ENCODE measurements at places on chromosomes 2 and 18. TPM values are rescaled to one million over a fixed set of nuclear protein-coding genes. Genes with fewer than 3 reads are reported as not detected.

The LYG1 gene
- 0.20 TPM for total RNA-seq

GRCh38 chr2:137231628-137232027 is 466.3 kb downstream of the THSD7B start:
- no peak for ATAC-seq

DNA sequence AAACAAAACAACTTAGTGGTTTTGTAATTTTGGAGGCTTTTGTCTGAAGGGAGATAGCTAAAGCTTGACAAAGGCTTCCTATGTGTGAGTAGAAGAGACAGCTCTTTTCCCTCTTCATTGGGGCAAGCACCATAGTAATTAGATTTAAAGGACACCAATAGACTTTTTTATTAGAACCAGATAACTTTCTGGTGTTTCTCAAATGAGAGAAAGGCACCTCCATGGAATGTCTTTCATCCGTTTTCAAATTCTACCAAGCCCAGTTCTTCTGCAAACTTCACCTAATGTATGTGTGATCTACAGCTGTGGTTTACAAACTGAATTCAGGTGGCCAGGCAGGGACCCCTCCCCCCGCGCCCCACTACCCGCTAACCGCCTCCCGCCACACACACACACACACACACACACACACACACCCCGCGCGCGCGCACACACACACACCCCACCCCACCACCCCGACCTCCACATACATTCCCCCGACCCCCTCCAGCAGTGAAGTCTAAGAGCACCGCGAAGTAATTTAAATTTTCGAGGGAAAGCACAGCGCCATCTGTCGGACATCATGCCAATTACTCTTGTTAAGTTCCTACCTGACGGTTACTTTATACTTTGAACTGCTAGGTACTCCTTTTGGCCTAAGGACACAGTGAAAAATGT is 31.6 kb upstream of the PPP1R1C start:
- peak; percentile 57 for ATAC-seq

DNA sequence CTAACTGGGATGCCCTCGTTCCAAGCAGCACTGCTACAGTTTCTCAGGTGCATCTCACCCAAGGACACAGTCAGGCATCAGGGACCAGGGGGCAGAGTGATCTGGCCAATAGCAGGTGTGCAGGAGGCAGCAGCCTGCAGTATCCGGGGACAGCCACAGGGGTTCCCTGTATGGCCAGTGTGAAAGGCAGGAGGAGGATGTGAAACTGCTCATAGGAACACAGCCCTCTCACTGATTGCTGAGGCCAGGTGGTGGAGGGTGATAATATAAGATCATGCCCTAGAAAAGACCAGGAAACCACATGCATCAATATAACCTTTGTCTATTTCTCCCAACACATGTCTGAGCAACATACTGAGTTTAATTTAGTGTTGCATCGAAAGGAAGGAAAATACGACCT is 112.7 kb upstream of the TACR1 start:
- ATAC-seq, result peak; percentile 52

- peak; percentile 94 for ATAC-seq
These were observed 43.1 kb upstream of the HDAC4 start for GRCh38 chr2:239443666-239444567.

The CROCC2 gene
- 0.12 TPM for total RNA-seq

DNA sequence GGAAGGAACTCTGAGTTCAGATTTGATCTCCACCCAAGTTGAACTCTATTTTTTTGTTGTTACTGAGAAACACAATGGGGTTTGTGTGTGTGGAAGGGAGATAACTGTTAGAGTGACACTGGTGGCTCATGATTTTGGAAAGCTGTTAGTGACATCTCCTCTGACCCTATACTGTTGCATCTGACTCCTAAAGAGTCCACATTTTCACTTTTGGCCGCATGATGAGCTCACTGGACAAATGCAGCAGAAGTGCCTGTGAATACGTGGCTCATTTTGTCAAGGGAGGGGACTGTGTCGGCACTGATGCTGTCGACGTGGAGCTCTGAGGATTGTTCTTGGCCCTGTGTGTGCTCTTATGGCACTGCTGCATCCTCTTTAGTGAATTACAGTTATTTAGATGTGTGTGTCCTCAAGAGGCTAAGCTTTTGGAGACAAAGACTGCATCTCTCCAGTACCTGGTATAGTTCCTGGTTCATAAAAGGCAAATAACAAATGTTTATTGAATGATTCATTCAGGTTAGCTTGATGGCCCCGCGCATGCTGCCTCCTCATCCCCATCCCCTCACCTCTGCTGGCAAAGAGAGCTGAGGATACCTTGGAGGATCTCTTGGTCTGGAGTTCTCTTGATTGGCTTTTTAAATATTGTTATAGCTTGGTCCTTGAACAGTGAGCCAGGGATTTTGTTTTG is 135.4 kb downstream of the PHLPP1 start:
- ATAC-seq, result peak; percentile 13

DNA sequence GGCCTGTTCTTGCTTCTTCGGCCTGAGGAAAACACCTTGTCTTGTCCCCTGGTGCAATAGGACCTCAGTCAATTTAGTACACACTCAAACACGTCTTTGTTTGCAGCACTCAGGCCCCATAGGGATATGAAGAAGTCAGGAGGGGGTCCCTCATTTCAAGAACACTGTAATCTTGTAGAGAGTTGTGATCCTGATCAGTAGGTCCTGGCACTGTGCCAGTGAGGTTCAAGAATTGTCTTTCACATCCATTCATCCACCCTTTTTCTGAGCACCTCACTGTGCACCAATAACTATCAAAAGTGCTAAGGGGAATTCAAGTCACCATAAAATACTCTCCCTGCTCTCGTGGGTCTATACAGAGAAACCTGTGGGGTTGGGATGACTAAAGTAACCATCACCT is 131.4 kb upstream of the LHCGR start:
- no peak for ATAC-seq

DNA sequence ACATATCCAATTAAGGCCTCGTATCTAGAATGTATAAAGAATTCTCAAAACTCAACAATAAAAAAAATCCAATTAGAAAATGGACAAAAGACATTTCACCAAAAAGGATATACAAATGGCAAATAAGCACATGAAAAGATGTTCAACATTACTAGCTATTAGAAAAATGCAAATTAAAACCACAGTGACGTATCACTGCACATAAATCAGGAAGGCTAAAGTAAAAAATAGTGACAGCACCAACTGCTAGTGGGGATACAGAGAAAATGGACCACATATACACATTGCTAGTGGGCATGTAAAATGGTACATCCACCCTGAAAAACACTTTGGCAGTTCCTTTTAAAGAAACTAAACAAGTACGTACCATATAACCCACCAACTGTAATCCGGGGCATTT is 59.7 kb downstream of the SMAD4 start:
- ATAC-seq, result no peak

- ATAC-seq, result no peak
These were observed 19.1 kb upstream of the FHL2 start for GRCh38 chr2:105417857-105418436.

DNA sequence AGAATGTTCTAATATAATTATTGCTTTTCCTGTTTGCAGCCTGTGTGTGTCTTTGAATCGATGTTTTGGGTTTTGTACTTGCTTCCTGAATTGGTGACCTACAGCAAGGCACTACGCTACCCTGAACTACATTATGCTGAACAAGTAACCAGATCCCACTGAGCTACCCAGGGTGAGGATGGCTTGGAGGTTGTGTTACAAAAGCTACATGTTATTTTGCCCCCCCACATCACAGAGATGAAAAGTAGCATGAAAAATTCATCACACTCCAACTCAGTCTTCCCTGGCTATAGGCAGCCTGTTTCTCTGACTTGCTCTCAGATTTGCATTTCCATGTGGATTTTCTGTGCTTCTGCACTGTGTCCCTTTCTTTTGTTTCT is 162.1 kb downstream of the LDLRAD4 start:
- ATAC-seq, result no peak

DNA sequence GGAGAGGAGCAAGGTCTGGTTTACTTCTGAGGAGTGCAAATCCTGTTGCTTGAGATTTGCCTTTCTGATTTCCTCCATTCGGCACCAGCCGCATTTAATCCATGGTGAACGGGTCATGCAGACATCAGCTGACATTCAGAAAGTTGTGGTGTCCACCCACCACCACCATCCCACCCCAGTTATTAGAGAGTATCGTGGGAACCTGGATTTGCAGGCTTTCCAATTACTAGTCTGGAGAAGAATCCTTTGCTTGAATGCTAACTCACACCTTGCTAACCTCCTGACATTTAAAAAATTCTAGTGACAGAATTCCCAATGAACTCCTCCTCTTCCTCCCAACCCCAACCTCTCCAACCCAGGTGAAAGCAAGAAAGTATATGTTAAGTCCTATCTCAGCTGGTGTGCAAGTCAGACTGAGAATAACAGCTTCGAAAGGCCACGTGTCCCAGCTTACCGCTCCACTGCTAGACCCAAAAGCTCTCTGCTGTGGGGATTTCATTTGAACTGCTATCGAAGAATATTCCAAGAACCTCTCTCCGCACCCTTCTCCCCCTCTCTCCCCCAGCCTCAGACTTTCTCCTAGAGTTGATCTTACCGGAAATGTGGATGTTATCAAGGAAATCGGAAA is 17.7 kb downstream of the BCL11A start:
- no peak for ATAC-seq

DNA sequence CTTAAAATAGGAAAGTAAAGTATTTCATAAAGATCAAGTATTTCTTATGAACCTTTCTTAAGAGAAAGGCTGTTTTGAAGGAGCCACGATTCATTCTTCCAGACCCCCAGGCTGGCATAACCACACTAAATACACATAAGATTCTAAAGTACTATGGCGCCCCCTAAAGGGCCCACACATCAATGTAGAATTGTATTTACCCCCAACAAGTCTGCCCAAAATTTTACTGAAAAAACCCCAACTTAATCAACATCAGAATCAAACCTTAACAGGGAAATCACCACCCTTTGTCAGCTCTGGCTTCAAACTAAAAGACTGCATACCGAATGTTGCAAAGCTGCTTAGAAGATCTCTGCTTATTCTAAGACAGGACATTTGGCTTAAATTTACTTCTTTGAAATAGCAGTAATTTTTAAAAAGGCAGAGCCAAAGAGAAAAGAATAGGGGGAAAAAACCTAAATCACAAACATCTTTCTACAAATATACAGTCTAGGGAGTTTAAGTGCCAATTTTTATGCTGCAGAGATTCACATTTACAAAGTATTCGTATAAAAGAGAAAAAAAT is 20.4 kb upstream of the BCL2 start:
- ATAC-seq, result no peak

- ATAC-seq, result no peak
These were observed 126.6 kb upstream of the KYNU start for GRCh38 chr2:142750858-142751257.

GRCh38 chr2:181318504-181319280 is 138.5 kb upstream of the ITGA4 start:
- ATAC-seq, result no peak

GRCh38 chr2:122077114-122077513 is 321.7 kb downstream of the TSN start:
- ATAC-seq, result no peak

GRCh38 chr2:137193401-137193800 is 428.1 kb downstream of the THSD7B start:
- no peak for ATAC-seq

The SP110 gene
- total RNA-seq, result 9.1 TPM

GRCh38 chr2:24175631-24176187 is 856 bp downstream of the FAM228A start:
- no peak for ATAC-seq

DNA sequence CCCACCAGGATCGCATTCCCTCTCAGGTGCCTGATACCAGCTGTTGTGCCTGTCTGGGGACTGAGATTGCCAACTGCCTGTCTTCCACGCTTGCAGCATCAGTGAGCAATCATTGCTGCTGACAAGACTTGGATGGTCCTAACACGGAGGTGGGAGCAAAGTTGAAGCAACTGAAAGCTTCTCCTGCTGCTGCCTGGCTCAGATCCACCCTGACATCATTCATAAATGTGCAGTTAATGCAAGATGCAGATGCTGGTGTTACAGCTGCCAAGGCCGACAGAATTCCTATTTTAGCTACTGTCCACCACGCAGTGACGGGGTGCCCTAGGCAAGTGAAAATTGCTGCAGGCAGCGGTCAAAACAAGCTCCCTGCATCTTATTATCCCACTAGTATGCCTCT is 131.4 kb downstream of the VWC2L start:
- no peak for ATAC-seq

The CCBE1 gene
- 0.40 TPM for total RNA-seq

DNA sequence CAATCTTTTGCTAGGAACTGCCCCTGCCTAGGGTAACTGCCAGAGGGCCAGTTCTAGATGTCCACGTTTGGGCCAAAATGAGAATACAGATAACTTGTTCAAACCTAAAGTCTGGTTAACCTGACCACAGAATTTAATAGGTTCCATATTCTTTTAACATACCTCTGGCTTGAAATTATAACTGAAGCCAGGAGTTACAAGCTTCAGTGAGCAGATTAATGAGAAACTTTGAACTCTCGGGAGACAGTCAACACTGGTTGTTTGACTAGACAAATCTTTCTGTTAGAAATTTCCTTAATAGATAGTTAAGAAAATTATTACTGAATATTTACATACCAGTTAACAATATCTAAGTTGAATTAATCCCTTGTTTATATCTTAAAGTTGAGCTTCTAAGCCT is 110.0 kb upstream of the KLF7 start:
- ATAC-seq, result no peak

DNA sequence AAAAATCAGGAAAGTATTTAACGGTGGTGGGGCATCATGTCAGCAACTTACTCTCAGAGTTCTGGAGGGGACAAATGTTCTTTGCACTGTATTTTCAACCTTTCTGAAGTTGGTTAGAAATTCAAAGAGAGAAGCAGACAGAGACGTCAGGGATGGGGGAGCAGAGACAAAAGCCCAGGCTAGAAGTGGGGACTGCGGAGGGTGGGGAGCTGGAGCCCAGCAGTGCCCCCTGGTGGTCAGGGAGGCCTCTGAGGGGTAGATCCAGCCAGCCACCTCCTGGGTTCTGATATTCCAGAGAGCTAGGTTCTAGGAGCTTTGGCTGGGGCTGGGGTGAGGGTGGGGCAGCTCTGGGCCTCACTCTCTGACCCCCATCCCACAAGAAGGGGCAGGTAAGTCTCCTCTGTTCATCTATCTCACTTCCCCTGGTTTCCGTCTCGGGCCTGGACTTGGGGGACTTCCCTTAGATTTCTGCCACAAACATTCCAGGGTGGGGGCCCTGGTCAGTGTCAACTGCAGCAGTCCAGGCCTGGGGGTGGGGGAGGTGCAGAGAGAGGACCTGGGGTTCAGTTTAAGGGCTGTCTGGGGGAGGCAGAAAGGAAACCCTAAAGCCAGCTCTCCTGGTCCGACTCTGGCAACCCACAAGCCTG is 8.9 kb downstream of the TNS1 start:
- ATAC-seq, result peak; percentile 33

The ZBTB7C gene
- total RNA-seq, result 28.8 TPM

- no peak for ATAC-seq
These were observed 23.0 kb downstream of the SERTAD2 start for GRCh38 chr2:64630752-64631151.

The FAP gene
- 1.3 TPM for total RNA-seq

The GNLY gene
- total RNA-seq, result 0.44 TPM

DNA sequence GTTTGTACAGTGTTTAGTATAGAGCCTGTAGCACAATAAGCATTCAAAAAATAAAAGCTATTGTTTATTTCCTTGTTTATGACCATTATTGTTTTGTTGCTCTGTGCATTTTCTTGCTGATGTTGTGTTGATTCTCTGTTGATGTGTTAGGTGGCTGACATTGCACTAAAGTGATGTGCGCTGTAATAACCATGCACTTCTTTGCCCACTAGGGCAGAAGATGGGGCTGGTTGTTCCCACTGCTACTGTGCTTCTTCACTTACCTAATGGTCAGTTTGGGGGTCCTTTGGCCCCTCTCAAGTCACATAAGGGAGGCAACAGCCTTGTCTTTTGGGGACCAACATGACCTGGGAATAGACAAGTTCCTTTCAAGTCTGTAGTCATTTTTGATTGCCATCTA is 6.0 kb downstream of the SCG2 start:
- ATAC-seq, result no peak

The SRD5A2 gene
- not detected for total RNA-seq

The C2orf74 gene
- 2.9 TPM for total RNA-seq

The PROM2 gene
- 100 TPM for total RNA-seq
